Natural killer cell (primary cell): ENCODE measurements at places on chromosomes 1 and 21. TPM values are rescaled to one million over a fixed set of nuclear protein-coding genes. Genes with fewer than 3 reads are reported as not detected.

Gene IRF6
- total RNA-seq = 2.5 TPM

Gene PDZK1
- 0.96 TPM for total RNA-seq

Gene PGD
- total RNA-seq = 113 TPM

Gene OR2L3
- total RNA-seq = not detected

Gene FAM177B
- not detected for total RNA-seq

Gene SDE2
- 52.5 TPM for total RNA-seq

Gene RHEX
- total RNA-seq = 0.24 TPM

Gene BTG3
- total RNA-seq = 88.8 TPM

Gene DNM3
- 2.8 TPM for total RNA-seq

Gene ILDR2
- total RNA-seq = 2.4 TPM

DNA sequence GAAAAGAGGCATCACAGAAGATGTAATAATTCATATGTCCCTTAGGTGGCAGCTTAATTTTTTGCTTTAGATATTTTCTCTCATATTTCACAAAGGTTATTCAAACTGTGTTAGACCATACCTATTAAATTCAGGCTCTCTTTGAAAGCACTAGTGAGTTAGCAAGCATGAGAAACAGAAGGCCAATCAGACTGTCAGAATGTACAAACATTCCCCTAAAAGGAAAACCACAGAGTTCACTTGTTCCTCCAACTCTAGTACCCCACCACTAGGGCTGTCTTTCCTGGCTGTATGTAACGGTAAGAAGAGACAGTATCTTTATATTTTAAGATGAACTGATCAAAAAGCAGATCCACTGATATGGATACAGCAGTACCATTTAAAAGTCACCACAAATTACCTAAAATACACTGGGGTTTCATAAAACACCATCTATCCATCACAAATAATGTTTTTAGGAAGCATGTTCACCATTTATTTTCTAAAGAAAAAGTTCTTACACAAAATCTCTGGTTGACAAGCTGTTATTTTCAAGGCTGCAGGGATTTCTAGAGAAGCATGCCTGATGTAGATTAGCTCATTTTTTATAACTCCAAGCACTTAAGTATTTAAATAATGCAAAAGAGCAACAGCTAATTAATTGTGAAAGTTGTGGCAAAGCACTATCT, 1.8 kb downstream of the ARPC5 start:
- no peak for DNase-seq

DNA sequence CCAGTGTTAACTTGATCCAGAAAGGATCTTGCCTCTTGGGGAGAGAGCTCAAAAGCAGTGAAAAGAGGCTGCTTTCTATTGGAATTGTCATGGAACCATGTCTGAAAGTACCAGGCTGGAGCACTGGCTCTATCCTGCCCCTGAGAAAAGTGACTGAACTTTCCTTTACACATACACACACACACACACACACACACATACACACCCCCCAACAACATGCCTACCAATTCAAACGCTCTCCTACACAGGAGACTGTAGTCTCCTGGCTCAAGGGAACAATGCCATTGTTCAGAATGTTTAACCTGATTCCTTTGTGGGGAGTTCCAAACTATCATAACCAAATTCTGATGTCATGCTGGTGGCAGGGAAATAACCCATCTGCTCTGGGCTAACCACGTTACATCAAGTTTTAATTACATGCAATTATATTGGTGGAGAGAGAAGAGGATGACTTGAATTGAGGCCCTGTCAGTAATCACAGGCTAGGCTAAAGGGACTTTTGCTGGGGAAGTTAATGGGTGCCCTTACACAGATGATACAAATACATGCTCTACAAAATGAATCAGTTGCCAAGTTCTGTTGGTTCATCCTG, 52.3 kb upstream of the DUSP10 start:
- DNase-seq = no peak

DNA sequence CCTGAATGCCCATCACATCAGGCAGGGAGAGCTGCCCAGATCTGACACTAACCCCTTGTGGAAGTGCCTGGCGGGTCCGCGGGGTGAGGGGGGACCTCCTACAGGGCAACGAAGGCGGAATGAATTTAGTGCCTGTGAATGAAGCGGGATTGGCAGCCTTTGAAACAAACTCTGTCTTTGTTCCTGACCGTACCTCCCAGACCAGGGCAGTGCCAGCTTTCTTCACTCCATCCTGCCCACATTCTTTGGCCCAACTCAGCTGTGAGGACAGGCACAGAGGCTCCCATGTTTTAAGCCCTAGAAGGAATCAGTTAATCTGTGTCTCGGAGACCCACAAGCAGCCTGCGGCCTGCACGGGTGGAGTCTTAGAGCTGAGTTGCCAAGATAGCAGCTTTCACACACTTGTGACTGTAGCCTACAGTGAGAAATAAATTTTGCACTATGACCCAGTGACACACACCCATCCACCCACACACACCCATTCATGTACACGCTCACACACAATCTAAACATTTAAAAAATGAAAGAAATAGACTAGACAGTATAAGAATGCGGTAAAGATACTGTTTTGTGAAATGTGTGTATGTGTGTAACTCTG, 60.1 kb upstream of the USP24 start:
- DNase-seq = no peak

DNA sequence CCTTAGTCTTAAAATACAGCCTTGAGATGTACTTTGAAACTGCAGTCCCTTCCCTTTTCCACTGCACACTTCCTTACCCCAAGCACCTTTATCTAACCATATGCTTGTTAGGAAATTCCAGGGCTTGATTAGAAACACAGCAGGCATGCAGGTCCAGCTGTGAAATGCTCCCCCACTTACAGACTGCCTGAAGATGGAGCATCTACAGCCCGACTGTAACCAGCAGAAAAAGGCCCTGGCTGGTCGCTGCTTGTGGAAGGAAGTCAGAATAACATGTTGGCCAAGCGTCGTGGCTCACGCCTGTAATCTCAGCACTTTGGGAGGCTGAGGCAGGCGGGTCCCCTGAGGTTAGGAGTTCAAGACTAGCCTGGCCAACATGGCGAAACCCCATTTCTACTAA, 37.2 kb downstream of the VN1R5 start:
- no peak for DNase-seq

GRCh38 chr21:41219498-41220207, 51.7 kb downstream of the BACE2 start:
- no peak for DNase-seq

DNA sequence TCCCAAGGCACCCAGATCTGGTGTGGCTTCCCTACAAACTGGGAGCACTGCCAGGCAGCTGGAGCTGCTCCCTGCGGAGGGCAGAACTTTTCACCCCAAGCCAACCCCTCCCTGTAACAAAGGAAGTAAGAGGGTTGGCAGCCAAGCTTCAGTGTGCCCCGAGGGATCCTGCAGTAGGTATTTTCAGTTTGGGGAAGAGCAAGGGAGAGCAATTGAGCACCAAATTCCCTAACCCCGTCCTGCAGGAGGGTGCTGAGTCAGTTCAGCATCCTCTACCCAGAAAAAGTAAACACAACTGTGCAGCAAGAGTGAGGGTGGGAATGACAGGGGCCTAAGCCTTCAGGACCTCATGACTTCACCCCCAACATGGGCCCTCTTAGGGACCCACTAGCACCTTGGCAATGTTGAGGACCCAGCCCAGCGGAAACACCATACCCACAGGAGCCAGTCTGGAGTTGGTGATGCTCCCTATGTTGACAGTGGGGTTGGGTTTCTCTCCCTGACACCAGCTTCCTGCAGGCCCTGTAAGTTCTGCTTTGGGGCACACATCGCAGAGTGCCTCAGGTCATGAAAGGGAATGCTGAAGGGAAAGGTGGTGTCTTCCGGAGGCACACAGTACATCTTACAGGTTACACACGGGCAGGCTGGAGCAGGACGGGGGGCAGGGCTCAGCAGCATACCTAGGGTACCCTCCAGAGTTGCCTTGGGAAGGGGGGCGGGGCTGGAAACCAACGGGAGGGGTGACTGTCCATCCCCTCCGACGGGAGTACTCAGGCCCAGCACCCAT, 14.8 kb downstream of the SH3BP5L start:
- DNase-seq = no peak

DNA sequence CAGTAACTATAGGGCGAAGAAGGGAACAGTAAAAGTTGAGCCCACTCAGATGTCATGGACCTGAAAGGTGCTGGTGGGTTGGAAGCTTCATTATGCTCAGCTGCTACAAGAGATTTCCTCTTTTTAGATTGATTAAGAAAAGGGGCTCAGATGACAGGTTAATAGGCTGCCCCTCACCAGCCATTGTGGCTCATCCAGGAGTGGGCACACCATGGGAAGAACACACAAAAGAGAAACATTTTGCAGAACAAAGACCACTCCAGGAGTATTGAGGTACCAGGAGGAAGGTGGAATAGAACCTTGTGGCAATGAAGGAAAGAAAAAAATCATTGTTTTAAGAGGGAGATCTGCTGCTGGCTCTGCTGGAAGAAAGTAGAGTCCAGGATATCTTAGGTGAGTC, 205.5 kb downstream of the RYR2 start:
- DNase-seq = no peak

GRCh38 chr1:245240648-245241165, 85.9 kb downstream of the KIF26B start:
- no peak for DNase-seq

DNA sequence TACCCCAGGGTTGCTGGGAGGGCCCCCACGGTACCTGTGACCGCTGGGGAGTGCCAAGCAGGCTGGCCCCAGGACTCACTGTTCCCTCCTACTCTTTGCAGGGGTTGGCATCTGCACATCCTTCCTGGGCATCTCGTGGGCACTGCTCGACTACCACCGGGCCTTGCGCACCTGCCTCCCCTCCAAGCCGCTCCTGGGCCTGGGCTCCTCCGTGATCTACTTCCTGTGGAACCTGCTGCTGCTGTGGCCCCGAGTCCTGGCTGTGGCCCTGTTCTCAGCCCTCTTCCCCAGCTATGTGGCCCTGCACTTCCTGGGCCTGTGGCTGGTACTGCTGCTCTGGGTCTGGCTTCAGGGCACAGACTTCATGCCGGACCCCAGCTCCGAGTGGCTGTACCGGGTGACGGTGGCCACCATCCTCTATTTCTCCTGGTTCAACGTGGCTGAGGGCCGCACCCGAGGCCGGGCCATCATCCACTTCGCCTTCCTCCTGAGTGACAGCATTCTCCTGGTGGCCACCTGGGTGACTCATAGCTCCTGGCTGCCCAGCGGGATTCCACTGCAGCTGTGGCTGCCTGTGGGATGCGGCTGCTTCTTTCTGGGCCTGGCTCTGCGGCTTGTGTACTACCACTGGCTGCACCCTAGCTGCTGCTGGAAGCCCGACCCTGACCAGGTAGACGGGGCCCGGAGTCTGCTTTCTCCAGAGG, 6.8 kb downstream of the XKR8 start:
- DNase-seq = no peak

DNA sequence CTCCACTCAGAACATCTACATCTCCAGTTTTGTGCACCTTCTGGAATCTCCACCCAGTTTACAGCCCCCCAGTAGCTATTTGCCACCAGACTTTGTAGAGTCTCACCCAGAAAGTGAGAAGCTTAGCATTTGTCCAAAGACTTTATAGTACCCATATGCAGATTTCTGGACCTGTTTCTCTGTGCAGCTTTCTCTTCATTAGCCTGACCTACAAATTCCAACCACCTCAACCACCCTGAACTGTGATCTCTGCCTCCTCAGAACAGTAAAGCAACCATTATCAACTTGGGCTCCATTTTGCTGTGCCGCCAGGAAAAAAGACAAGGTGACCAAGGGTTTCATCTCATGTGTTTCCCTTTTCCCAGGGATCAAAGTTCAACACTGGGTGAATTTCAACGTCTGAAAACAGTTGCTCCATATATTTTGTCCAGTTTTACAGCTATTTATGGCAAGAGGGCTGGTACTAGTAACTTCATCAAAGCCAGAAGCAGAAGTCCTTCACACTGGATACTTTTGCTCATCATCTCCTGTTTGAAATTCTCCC, 36.5 kb upstream of the DDAH1 start:
- no peak for DNase-seq

DNA sequence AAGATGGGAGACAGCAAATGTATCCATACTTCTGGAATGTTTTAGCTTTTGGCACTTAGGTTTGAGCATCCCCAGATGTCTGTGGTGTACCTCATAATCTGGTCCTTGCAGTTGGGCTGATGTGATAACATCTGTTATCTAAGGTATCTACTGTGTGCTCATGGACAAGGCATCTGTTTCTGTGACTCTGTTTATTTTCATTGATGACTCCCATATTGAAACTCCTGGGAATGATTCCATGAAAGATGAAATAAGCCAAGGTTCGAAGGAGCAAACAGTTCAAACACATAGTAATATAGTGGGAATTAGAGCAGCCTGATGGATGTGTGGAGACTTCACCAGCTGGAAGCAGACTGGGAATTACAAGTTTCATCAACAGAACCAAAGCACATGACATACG, 20.7 kb upstream of the TRIM45 start:
- DNase-seq = no peak

DNA sequence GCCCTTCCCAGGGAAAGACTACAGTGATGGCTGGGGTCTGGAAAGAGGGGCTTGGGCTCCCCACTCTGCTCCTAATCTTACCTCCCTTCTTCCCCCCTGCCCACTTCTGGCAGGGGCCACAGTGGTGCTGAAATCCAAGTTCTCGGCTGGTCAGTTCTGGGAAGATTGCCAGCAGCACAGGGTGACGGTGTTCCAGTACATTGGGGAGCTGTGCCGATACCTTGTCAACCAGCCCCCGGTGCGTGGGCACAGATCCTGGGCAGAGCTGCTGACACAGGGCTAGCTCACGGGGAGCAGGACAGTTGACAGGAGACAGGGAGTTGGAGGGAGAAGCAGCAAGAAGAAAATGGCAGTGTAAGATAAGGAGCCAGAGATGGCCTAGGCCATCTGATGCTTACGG, 2.4 kb downstream of the SLC27A3 start:
- DNase-seq = no peak

GRCh38 chr1:192588546-192588945, 13.0 kb downstream of the RGS1 start:
- no peak for DNase-seq

GRCh38 chr1:162937716-162938395, 76.9 kb upstream of the CCDC190 start:
- no peak for DNase-seq

- no peak for DNase-seq
Observed at GRCh38 chr1:212218065-212218464, 67.1 kb upstream of the PPP2R5A start.
